Fibroblast of gingiva (primary cell): ENCODE measurements at places on chromosomes 2 and 18.

DNA sequence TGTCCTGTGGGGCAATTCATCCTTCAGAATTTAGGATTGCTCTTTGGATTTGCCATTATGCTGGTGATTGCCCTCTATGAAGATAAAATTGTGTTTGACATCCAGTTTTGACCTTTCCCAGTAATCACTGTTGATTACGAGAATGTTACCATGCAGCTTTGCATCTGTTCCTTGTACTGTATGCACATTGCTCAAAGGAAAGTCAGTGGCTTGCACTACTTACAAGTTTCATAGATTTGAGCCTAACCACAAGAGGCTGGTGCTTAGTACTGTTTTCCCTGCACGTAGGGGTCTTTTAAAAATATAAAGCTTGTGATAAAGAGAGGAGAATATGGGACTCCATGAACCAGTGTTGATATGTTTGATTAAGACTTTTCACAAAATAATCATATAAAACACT is 77.9 kb downstream of the SLC39A10 start:
- DNase-seq: no peak

- DNase-seq: no peak
Observed at GRCh38 chr2:32229635-32230034, 35.1 kb downstream of the NLRC4 start.

DNA sequence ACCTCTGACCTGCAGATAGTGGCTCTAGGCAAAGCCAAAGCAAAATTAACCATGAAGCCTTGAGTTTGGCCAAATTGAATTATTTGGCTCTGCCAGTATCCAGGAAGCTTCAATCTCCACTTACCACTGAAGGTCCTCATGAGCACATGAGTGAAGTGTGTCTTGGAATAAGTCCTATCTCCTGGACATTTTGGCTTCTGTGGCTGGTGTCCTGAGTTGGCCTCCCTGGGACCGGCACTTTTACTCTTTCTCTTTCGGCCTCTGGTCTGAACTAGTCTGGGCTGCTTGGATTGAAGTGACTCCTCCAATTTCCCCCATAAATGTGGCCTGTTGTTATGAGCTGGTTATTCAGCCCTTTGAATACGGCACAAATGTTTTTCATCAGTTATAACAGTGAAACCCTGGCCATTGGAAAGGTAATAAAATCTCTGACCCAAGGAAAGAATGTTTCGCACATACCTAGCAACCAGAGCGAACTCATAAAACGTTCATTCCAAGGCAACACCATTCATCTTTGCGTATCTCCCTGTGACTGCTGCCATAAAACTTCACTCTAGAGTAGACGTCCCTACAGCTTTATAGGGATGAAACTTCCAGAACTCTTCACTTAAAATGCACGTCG is 216.4 kb downstream of the LPIN1 start:
- DNase-seq: no peak

DNA sequence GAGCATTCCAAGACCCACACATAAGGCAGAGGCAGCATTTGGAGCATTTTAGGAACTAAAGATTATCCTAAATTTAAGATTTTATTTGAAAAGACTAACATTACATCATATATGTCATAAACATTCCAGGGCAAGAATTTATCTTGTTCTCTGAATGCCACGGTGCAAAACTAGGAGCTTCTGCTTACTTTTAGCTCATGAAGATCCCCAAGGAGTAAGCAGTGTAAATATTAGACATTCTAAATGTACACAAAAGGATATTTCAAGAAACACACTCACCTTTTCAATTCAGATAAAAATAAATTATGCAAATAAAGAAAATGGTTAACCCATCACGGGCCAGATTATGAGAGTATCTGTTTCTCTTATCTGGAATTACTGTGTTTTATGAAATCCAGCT is 101.7 kb upstream of the ETAA1 start:
- no peak for DNase-seq

DNA sequence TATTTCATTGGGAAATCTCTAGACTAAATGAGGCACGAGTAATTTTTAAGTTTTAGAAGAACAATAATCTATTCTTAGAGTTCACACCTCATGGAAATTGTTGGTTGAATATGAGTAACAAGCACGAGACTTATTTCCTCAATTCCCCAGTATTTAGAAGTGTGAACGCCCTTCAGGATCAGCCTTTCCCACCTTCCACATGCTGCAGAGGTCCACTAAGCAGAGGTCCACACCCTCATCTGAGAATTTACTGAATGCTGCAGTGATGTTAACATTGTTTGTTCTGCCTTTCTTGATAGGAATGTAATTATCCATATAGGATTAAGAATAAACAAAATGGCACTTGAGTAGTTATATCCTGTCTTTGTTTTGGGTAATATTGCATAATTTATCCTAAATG is 41.8 kb downstream of the LTBP1 start:
- DNase-seq: no peak

- peak; percentile 44 for DNase-seq
Observed at GRCh38 chr18:63848159-63848558, 39.3 kb upstream of the SERPINB2 start.

DNA sequence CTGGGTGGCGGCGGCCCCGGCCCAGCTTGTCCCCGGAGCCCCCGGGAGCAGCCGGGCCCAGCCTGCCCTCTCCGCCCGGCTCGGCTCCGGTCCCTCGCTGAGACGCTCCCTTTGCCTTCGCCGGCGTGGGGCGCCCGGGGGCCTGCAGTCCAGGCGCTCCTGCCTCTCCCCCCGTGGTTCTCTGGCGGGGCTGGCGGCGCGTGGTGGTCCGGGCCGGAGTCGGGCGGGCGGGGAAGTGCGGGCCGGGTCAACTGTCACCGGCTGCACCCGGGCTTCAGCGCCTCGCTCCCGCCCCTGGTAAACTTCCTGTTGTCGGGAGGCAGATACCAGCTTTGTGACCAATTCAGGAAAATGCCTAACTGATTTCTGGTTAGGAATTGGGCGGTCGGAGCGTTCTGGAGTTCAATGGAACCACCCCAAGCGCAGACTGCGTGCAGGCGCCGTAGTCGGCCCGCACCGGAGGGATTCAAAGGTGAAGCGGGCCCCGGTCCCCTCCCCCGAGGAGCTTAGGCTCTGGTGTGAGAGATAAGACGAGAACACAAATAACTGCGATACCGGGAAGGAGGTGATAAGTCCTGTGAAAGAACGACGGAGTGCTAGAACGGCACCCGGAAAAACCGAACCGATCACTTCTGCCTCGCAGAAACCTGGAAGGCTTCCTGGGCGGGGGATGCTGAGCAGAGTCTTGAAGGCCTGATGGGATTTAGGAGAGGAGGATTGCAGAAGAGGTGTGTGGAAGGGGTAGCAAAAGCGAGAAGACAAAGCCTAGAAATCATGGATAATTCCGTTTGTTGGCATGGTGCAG is 891 bp downstream of the CAB39 start:
- DNase-seq: no peak

DNA sequence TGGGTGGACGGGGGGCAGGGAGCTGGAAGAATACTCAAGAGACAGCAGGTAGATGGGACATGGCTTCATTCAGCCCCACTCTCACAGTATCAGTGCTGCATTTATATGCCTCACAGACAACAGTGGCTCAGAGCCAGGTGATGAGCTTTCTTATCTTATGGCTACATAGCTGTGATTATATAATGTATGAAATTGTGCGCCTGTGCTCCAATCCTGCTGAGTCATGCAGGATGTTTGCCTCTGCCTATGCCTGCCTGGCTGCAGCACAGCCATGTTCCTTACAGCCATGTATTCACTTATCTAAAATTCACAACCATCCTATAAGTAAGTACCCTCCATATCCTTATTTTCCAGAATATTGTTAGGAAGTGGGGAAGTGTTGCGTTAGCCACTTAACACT is 37.7 kb upstream of the RNF103 start:
- DNase-seq: no peak

- no peak for DNase-seq
Observed at GRCh38 chr2:204909791-204910190, 364.5 kb downstream of the PARD3B start.

GRCh38 chr2:95552911-95553310 is 38.9 kb upstream of the TRIM43 start:
- peak; percentile 4 for DNase-seq

DNA sequence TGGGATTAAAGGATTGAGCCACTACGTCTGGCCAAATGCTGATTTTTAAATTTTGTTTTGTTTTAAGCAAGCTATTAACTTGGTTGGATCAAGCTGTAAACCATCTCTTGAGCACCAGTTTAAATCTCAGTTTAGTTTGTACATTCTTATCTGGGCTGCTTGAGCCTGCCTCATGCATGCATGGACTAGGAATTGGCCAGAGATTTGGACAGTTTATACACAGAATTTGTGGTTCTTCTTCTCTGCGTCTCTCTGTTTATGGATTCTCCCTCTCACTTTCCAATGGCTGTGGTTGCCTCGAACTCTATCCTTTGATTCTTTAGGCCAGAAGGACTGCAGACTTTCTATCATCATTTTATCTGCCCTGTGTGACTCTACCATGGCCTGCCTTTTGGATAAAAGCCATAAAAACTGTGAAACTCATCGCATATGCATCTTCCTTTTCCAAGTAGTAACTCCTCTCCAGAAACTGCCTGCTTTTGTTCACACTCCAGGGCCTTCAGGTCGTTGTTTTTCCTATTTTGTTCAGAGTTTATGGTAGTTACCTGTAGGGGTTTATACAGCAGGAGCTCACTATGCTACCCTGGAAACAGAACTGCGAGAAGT is 32.5 kb upstream of the PLB1 start:
- DNase-seq: no peak

- no peak for DNase-seq
Observed at GRCh38 chr2:109481599-109481998, 132.2 kb downstream of the SEPTIN10 start.

DNA sequence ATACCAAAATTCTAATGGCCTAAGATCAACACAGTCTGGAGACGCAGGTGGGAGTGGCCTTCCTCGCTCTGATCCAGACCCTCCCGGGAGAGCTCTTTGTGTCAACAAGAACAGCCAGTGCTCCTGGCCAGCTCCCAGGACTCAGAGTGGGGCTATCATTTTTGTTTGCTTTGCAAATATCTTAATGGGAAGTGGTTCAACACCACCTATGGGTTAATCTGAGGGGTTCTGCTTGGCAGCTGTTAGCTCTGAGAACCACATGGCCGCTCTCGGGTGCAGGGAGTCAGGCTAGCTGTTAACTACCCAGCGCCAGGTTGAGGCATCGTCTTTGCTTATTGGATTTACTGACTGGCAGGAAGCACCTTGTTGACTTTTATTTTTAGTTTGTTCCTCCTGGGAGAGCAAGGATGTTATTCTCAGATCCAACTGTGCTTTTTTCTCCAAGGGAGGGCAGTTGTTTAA is 184.8 kb upstream of the SP5 start:
- DNase-seq: peak; percentile 79

GRCh38 chr2:116510117-116510671 is 1304.3 kb upstream of the DDX18 start:
- DNase-seq: no peak

GRCh38 chr2:135949451-135950234 is 35.8 kb downstream of the DARS1 start:
- no peak for DNase-seq

DNA sequence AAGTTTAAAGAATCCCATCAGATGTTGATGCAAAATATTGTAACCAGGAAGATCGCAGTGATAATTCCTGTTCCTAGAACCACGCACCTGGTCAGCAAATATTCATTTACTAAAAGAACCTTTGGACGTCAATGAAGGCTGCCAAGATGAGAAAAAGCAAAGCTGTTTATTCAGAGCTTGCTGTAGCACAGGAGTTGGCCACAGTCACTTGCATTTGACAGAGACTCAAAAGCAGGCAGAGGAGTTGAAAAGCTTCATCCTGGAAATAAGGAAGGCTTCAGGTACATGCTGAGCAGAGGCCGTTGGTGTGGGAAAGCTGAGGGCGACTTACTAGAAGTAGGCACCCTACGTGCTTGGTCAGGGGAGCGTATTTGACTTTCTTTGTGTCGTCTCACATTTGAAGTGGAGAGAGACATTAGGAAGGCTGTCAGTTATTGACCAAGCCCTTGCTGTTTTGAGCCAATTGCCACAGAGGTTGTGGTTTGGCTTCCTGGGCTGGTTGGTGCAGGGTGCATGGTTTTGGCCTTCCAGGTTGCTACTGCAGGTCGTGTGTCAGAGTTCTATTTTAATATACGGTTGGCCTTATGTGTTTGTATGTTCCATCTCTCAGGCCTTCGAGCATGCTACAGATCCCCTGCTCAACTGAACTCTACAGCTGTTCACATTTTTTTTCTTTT is 289.6 kb downstream of the METTL4 start:
- no peak for DNase-seq

GRCh38 chr18:2847317-2848246 is 776 bp downstream of the EMILIN2 start:
- DNase-seq: peak; percentile 42

DNA sequence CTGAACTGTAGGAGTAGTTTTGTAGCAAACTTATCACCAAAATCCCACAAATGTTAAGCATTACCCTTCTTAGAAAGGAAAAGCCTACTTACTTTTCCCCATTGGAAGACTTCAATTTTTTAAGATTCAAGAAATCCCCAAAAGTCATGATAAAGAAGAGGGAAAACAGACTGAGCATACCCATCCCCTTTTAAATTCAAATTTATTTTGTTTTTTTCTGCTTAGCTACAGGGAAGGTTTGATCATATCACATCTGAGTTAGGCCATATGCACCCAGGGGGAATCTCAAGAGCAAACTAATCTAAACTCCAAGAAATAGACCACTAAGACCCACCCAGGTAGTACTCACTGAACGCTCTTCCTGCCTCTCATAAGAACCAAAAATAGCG is 174.6 kb downstream of the TGIF1 start:
- DNase-seq: no peak

DNA sequence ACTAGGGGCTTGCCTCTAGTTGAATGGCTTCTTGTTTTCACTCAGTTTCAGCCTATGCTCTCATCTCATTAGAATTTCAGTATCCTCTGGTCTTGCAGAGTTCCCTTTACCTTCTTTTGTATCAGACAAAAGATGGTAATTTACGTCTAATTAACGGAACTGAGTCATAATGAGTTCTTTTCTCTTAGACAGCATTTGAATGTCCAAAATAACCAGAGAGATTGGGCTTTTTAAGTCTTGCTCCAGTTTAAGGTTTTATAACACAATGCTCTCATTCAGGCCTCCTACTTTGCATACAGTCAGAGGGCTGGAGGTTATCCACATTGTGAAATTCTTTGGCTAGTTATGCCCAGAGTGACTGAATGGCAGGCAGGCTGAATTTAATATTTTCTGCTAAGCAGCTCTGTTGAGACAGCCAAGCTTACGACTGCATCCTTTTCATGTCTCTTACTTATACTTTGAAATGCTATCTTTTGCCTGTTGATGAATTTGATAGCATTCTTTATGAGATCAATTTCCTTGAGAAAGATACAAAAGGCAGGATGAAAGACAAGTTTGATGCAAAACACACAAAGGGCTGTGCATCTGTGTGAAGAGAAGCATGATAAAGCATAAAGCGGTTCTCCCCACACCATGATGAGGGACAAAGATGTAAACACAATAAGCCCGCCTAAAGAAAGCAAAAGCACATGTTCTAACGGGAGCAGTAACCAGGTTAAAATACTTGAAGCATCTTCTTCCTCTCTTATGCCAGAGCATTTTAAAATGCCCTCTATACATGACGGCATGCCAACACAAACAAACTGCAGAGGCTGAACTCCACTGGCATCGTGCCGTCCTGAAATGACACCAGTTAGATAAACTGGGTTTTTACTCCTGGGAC is 90.0 kb downstream of the CDH2 start:
- DNase-seq: peak; percentile 67
